RPMI7951 (cell line): ENCODE measurements at places on chromosomes 12 and 14. TPM values are rescaled to one million over a fixed set of nuclear protein-coding genes. Genes with fewer than 3 reads are reported as not detected.

MANSC4 gene
- not detected in 2 replicates for total RNA-seq

CCDC175 gene
- not detected in 2 replicates for total RNA-seq

DNA sequence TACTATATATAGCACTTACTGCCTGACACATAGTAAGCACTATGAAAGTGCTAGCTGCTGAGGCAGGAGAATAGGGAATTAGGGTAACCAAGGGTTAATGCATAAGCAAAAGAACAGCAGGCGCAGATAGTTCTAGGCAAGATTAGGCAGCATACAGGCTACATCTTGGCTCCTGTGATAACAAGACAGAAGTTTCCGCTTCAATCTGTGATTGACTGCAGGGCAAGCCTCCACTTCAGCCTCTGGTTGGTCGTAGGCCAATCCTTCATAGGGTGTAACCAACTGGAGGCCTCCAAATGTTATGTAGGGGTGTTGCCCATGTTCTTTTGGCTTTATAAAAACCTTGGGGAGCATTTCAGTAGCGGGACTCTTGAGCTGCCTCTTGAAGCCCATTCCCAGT, 46.9 kb downstream of the KLHL28 start:
- peak; percentile 9 for DNase-seq

DNA sequence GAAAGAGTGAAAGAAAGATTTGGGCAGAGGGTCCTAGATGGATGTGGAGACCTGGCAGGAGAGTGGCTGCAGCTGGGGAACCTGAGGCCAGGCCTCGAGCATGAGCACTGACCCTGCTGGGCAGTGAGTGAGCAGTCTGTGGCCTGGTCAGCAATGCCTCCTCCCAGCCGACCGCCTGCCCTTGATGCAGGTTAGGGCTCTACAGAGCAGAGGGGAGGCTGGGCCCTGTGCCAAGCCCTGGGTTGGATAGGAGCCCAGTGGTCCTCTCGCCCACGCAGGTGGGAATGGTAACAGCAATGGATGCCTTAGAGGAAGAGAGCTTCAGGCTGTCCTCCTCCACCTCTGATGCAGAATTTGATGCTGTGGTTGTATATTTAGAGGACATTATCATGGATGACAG, 59.8 kb downstream of the RAB35 start:
- DNase-seq = no peak

BORCS5 gene
- total RNA-seq = 7.8 and 12.5 TPM in 2 replicates

DNA sequence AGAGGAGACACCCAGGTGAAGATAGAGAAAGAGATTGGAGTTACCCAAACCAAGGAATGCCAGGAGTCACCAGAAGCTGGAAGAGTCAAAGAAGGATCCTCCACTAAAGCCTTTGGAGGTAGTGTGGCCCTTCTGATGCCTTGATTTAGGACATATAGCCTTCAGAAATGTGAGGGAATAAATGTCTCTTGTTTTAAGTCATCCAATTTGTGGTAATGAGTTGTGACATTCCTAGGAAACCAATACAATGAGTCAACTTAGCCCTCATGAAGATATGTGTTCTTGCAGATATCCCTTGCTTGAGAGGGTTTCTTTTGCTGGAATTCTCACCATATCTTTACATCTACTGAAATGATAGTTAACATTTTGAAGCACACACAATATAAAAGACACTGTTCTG, 58.8 kb downstream of the CCER1 start:
- peak; percentile 79 for DNase-seq

NKX2-1 gene
- not detected in 2 replicates for total RNA-seq

GRCh38 chr14:26773906-26774593, 176.2 kb upstream of the NOVA1 start:
- no peak for DNase-seq

DNA sequence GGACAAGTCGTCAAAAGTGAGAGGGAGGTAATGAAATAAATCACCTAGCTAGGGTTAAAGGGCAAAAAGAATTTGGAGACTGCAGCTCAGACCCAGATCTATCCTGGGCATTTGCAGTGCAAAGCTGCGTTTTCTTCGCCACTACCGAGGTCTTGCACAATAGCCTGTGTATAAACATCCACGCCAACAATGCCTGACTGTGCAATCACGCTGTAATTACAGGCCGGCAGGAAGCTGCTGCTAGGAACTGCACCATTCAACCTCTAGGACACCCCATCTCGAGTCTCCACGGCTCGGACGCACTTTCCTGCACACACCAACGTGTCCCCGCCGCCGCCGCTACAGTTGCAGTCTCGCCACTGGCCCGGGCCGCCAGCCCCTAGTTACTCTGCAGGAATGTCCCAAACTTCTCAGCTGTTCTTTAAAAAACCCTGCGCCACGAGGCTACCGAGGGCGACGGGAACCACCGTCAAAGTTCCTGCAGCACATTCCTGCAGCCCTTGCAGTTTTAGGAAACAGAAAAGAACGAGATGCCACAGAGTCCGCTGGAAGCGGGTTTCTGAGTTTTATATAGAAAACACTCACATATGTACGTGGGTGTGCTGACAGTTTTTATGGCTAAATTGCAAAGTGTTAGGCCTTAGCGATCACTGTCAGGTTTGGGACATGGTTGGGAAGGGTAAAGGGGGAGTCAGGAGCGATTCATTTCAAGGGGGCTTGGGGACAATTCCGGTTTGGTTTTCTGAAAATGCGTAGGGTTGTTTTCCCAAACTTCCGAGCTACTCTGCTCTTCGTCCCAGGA, 65.6 kb upstream of the PTGR2 start:
- DNase-seq = peak; percentile 88

PLEKHG7 gene
- not detected in 2 replicates for total RNA-seq

PSMD9 gene
- 40.4 and 54.3 TPM in 2 replicates for total RNA-seq
